ENCODE measurements at places on chromosomes 2 and 18.

- no peak for DNase-seq
Observed at GRCh38 chr2:47277187-47277586, 122.1 kb upstream of the STPG4 start.

DNA sequence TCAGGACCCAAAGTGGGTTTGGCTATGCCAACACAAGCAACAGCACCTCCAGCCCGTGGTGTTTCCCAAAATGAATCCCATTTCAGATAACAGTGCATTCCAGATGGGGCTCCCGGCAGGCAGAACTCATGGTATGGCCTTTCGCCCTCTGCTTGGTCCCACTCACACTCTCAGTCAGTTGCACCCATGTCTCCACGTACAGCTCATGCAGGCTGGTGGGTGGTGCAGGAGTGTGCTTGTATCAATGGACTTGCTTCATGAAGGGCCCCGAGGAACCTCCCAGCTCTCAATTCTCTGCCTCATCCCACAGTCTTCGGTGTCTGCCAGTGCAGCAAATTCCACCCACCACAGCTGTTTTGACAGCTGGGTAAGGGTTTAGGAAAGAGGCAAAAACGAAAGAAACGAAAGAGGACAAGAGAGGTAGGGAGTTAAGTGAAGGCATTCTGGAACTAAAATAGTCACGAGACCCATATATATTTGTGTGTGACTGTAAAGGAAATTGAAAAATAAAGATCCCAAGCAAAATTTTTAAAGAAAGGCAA is 278.1 kb downstream of the DCDC2C start:
- DNase-seq, result no peak

DNA sequence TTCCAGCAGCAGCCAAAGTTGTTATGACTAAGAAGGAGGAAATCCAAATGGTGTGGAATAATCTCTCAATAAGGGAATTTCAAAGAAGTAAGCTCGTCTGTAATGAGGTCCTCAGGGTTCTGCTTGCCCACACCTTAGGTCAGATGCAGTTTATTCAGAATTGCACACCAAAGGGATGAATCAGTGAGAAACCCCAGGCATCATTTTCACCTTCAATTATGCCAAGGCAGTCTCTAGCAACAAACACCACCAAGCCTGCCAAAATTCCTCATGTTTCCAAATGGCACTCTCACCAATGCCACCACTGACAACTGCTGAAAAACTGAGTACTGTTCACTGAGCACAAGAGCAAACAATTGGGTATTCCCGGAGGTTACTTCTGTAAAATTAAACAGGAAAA is 43.6 kb downstream of the KCNG3 start:
- DNase-seq, result no peak

- DNase-seq, result no peak
Observed at GRCh38 chr2:156474401-156474800, 38.2 kb downstream of the GPD2 start.

- no peak for DNase-seq
Observed at GRCh38 chr2:239008677-239009588, 161.0 kb downstream of the TWIST2 start.

Measured in stimulated activated CD8-positive, alpha-beta memory T cell treated with anti-CD3 and anti-CD28 coated beads, Interleukin-12 subunit alpha, Interleukin-12 subunit beta, amount 100 ng/mL, for 4 hours (primary cell).